ENCODE measurements at places on chromosomes 2 and 18.

DNA sequence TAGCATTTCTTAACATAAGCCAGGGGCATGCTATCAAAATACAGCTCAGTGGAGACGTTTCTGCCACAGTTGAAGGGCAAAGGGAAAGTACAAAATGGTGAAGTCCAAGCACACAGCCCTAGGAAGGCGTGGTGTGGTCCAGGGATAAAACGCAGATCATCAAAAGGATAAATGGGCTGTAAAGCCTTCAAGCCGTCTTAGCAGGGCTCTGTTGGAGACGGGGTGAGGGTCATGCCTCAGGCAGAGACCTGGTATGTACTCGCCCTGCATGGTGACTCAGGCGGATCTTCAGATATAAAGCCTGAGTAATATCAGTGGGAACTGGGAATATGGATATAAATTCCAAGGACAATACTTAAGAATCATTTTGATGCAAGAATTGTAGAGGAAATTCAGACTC is 61.2 kb downstream of the NGEF start:
- no peak for DNase-seq
- no peak overlapping the region for H3K4me3 ChIP-seq
- H3K36me3 ChIP-seq = no peaks in the 10 kb centered on the region
- no peaks in the 10 kb centered on the region for H3K27me3 ChIP-seq
- no peaks in the 10 kb centered on the region for H3K4me1 ChIP-seq
- no peak overlapping the region for H3K27ac ChIP-seq

- H3K27ac ChIP-seq = no peak overlapping the region
- H3K36me3 ChIP-seq = no peaks in the 10 kb centered on the region
- no peak overlapping the region for H3K4me3 ChIP-seq
These were observed 61.7 kb downstream of the GNAL start for GRCh38 chr18:11750581-11751310.

GRCh38 chr2:240295256-240296103 is 140.0 kb upstream of the GPC1 start:
- no peak overlapping the region for H3K27ac ChIP-seq
- H3K36me3 ChIP-seq = no peaks in the 10 kb centered on the region
- H3K4me3 ChIP-seq = no peak overlapping the region
- H3K4me1 ChIP-seq = no peaks in the 10 kb centered on the region

GRCh38 chr2:240458900-240459391 is 23.5 kb downstream of the GPC1 start:
- H3K4me3 ChIP-seq = no peak overlapping the region
- no peak for DNase-seq
- H3K27ac ChIP-seq = no peak overlapping the region
- no peaks in the 10 kb centered on the region for H3K36me3 ChIP-seq
- H3K27me3 ChIP-seq = peaks cover 5% of the 10 kb centered on the region

- no peaks in the 10 kb centered on the region for H3K27me3 ChIP-seq
- H3K27ac ChIP-seq = no peak overlapping the region
- H3K4me1 ChIP-seq = no peaks in the 10 kb centered on the region
- DNase-seq = no peak
- H3K36me3 ChIP-seq = no peaks in the 10 kb centered on the region
These were observed 24.5 kb upstream of the SMAD7 start for GRCh38 chr18:48975120-48975816.

DNA sequence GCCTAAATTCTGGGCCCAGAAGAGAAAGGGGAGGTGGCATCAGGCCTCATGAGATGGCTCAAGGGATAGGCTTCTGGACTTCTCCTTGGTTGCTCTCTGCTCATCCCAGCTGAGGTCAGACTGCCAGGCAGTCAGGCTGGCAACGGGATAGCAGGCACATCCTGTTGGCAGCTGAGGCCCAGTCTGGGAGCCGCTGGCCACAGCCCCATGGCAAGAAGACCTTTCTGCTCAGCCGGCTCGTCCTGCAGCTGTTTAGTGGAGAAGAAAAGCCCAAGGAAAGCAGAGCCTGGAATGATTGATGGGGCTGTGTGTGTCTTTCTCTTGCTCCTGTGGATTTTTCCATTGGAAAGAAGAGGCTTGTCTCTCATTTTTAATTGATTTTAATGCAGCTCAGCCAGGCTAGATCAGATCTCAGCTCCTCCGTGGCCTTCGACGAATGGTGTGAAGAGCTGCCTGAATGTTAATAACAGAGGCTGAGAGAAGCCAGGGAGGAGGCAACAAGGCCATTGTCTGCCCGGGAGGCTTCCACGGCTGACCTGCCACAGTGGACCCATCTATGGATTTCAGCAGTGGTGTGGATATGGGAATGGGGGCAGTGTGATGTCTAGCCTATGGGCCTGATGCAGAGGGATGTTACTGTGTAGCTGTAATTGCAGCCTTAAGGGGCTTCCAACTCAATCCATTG is 99.5 kb downstream of the HS1BP3 start:
- no peak overlapping the region for H3K27ac ChIP-seq
- no peaks in the 10 kb centered on the region for H3K36me3 ChIP-seq
- DNase-seq = no peak
- no peaks in the 10 kb centered on the region for H3K27me3 ChIP-seq
- peaks cover 25% of the 10 kb centered on the region for H3K4me1 ChIP-seq

DNA sequence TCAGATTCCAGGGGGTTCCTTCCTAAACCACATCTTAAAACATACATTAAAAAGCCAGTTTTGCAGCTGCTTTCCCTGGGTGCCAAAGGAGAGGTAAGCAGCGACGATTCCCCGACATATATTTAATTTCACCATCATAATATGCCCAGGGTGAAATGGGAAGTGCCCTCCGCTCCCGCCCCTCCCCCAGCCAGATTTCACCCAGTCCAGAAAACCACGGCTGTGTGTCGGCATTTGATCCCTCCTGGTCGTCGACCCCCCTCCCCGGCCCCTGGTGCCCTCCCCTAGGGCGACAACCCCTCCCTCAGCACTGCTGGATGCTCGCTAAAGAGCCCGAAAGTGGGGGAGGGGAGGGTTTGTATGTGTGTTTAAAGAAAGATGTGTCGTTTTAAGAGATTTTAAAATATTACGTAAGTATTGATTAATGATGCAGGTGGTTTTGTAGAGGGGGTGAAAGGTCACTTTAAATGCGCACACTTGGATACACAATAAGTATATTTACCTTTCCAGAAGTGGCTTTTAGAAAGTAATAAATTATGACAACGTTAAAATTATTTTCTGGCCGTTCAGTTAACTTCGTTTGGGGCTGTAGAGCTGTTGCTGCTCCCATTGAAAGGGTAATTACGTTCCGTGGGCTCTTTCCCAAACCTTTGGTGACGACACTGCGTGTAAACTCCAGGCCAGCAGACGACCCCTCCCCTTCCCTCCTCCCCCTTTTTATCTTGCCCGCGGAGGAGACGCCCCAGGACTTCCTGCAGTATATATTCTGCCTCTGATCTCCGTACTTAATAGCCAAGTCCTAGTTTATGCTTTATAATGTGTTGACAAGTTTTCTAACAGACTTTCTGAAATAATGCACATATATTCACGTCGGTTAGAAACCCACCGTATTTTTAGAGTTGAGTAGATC is 3.4 kb upstream of the BCL11A start:
- peaks cover 12% of the 10 kb centered on the region for H3K27me3 ChIP-seq
- peaks cover 5% of the 10 kb centered on the region for H3K4me1 ChIP-seq
- no peak for DNase-seq
- H3K4me3 ChIP-seq = peak overlapping the region; percentile 91
- H3K27ac ChIP-seq = no peak overlapping the region

DNA sequence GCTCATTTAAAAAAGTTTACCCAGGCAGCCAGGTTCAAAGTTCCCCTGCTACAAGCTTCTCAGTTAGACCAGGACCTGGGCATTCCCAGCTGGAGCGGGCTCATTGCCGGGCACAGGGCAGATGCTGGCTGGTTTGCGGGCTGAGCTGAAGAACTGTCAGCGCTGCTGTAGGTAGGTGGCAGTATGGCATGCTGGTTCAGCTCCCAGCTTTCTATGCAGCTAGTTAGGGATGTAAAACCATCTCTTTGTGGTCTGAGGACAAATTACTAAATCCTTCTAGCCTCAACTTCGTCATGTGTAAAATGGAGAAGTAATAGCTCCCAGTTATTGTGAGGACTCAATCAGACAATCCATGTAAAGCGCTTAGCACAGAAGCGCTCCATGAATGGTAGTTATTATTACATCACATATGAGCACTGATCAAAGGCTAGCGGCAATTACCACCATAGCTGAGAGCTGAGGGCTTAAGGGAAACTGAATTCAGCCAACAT is 2.4 kb upstream of the LDLRAD4 start:
- H3K27ac ChIP-seq = no peak overlapping the region
- no peak overlapping the region for H3K4me3 ChIP-seq
- DNase-seq = peak; percentile 66

DNA sequence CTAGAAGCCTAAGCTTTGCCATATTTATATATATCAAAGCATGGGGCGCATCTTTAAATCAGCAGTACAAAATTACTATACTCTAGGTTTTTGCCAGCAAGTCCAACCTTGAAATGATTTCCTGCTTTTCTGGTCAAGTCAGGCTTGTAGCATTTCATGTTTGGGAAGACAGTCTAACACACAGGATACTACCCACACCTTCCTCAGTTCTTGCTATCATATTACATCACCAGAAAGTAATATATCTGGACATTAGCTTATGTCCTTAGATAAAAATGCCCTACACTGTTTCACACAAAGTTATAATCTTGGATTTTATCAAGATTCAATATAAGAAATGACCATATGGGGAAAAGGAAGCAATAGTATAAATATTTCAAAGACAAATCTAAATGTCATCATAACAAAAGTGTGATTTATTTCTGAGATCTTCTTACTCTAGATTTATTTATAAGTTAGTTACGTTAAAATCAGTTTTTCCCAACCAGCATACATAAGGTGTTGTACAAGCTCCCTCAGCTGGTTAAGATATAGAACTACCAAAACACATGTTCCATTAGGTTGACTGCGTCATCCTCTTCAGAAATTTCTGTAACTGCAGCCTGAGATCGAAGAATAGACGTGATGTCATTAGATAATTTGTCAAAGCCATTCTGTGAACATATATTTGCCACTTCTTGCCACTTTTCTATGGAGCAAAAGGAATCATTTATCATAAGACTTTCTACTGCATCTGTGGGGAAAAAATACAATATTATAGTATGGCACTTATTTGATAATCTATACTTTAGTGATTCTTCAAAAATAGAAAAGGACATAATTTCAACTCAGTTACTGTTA is 56.6 kb downstream of the CLHC1 start:
- no peak overlapping the region for H3K4me3 ChIP-seq
- DNase-seq = peak; percentile 37
- H3K36me3 ChIP-seq = no peaks in the 10 kb centered on the region
- H3K27me3 ChIP-seq = no peaks in the 10 kb centered on the region

DNA sequence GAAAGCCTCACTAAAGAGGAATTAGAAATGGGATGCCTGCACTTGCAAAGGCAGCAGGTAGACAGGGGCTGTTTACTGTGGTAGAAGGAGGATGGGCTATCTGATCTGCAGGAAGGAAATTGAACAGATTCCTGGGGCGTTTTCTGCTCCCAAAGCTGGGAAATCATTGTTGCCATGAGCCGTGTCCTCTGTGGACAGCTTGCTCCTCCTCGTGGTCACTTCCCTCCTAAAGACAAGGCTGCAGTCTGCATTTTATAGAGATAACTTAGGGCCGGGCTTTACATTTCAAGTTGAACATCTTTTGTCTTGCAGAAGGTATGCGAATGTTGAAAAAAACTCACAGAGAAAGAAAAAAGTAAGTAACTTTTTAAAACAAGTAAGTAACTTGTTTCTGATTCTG is 50.9 kb downstream of the DCDC2C start:
- H3K36me3 ChIP-seq = no peaks in the 10 kb centered on the region
- no peaks in the 10 kb centered on the region for H3K27me3 ChIP-seq
- no peak for DNase-seq
- no peak overlapping the region for H3K4me3 ChIP-seq
- no peak overlapping the region for H3K27ac ChIP-seq

- H3K4me1 ChIP-seq = no peaks in the 10 kb centered on the region
- DNase-seq = no peak
- H3K4me3 ChIP-seq = no peak overlapping the region
- no peaks in the 10 kb centered on the region for H3K27me3 ChIP-seq
These were observed 325.8 kb downstream of the DYSF start for GRCh38 chr2:71778936-71779773.

DNA sequence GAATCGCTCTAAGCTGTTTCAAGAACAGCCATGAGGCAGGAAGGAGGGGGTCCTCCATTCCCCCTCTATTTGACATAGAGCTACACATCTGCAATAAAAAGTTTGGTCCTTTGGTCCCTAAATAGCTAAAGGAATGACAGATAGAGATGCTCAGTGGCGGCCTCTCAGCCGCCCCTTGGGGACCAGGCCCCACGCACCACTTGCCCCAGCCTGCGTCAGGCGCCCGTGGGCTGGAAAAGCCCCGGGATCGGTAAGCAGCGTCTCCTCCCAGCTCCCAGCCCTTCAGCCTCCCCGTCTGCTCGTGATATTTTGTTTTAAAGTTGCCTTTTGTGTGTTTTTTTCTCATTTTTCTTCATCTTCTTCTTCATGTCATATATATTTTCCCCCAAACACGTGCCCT is 321.0 kb downstream of the CELF4 start:
- no peaks in the 10 kb centered on the region for H3K27me3 ChIP-seq
- H3K36me3 ChIP-seq = no peaks in the 10 kb centered on the region
- H3K27ac ChIP-seq = no peak overlapping the region
- H3K4me3 ChIP-seq = no peak overlapping the region

DNA sequence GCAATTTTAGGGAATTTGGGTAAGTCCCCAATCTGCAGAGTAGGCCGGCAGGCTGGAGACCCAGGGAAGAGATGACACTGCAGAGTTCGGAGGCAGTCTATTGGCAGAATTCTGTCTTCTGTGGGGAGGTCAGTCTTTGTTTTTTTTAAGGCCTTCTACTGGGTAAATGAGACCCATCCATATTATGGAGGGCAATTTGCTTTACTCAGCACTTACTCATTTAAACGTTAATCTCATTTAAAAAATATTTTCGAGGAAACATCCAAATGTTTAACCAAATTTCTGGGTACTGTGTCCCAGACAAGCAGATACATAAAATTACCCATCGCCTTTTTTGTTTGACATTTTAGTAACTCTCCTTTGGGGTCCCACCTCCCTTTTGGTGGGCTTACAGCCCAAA is 139.5 kb downstream of the IRS1 start:
- no peaks in the 10 kb centered on the region for H3K4me1 ChIP-seq
- no peak overlapping the region for H3K27ac ChIP-seq
- H3K4me3 ChIP-seq = no peak overlapping the region
- DNase-seq = no peak

DNA sequence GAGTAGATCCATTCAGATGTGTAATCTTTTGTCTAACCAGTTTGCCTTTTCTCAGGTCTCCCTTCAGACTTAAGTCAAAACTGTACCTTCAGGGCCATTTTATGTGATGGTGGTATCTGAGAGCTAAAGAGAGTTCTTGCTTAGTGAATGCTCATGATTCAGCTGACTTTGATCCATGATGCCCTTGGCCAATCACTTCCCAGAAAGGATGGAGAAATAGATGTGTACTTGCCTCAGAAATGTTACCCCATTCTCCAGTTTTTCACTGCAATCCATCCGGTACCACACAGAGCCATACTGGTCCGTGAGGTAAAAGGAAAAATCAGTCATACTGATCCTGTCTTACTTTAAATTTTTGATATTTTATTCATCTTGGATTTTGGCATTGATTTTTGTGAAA is 234.8 kb upstream of the PIK3C3 start:
- no peaks in the 10 kb centered on the region for H3K36me3 ChIP-seq
- no peak for DNase-seq
- no peak overlapping the region for H3K4me3 ChIP-seq
- no peaks in the 10 kb centered on the region for H3K27me3 ChIP-seq
- H3K4me1 ChIP-seq = no peaks in the 10 kb centered on the region

All from MM.1S (cell line).